ENCODE measurements at places on chromosomes 1 and 21.
A peak's percentile ranks its signal among the peaks of the same experiment; 100 is the strongest.

- DNase-seq = no peak
Measured at GRCh38 chr1:93665015-93665414, 16.6 kb downstream of the BCAR3 start.

- no peak for DNase-seq
Measured at GRCh38 chr1:101241485-101242225, 4.8 kb downstream of the S1PR1 start.

- DNase-seq = peak; percentile 79
Measured at GRCh38 chr1:18149027-18149641, 41.5 kb downstream of the IGSF21 start.

DNA sequence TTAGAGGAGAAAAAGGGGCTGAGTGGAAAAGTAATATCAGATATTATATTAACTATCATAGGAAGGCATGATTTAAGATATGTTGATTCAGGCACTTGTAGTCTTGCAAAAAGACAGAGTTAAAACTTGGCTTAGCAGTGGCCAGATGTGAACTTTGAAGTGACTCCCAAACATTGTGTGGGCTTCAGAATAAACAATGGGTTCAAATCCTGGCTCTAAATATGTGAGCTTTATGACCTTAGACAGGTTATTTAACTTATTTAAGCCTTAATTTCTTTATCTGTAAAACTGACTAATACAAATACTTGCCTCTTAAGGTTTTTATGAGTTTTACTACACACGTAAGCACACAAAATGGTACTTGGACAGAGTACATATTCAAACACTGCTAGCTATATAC, 85.9 kb downstream of the TNFSF18 start:
- DNase-seq = no peak

- no peak for DNase-seq
Measured at GRCh38 chr1:30465096-30465495, 258.3 kb downstream of the MATN1 start.

DNA sequence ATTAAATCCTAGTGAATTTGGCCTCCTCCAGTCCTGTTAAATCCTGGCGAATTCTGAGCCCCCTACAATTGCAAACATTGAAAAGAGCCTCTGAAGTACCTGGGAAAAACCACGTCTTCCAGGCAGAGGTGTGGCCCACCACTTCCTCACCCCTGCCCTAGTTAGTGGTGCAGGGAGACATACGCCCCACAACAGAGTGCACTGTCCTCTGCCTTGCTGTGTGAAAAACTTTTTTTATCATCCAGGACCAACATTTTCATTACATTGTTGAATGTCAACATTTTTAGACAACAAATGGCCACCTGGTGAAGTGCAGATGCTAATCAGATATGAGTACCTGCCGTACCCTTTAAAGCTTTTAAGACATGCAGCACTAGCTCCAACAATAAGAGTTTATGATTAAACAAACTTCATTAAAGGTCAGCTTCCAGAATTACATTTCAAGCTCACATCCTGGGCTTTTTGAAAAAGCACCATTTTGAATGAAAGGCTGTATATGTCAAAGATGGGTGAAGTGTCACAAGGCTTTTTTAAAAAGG, 13.6 kb upstream of the TMPRSS2 start:
- DNase-seq = no peak

All from NCI-H1092 treated with DMSO at 0.1 percent for 48 hours (cell line).